ENCODE measurements at places on chromosomes 7 and 10.

GRCh38 chr10:131819241-131820072, 81.4 kb upstream of the PPP2R2D start:
- peak; percentile 24 for ATAC-seq

DNA sequence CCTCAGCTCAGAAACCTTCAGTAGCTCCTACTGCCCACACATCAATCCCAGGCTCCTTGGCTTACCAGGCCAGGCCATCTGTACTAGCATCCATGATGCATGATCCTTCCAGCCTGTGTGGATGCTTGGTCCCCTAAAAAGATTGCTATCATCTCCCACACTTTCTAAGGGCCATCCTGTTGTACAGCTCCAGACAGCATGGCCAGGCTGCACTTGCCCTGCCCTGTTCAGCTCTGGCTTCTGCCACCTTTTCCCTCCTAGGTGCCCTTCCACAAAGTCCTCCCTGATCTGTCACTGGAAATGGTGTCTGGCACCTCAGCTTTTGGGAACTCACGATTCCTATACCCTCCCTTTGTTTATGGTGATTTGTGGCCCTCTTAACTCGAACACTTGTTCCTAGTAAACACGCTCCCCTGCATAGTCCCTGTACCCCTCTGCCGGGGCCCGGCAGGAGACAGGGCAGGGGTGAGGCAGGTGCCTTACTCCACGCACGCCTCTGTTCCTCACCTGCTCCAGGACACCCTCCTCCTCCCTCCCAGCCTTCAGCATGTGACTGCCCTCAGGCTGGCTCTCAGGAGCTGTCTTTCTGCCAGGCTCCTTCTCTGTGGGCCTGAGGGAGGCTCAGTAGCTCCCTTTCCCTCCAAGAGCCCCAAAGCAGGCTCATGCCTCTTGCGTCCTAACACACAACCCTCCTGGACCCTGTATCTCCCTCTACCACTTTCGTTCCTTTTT, 71.8 kb downstream of the CDH23 start:
- ATAC-seq: no peak

DNA sequence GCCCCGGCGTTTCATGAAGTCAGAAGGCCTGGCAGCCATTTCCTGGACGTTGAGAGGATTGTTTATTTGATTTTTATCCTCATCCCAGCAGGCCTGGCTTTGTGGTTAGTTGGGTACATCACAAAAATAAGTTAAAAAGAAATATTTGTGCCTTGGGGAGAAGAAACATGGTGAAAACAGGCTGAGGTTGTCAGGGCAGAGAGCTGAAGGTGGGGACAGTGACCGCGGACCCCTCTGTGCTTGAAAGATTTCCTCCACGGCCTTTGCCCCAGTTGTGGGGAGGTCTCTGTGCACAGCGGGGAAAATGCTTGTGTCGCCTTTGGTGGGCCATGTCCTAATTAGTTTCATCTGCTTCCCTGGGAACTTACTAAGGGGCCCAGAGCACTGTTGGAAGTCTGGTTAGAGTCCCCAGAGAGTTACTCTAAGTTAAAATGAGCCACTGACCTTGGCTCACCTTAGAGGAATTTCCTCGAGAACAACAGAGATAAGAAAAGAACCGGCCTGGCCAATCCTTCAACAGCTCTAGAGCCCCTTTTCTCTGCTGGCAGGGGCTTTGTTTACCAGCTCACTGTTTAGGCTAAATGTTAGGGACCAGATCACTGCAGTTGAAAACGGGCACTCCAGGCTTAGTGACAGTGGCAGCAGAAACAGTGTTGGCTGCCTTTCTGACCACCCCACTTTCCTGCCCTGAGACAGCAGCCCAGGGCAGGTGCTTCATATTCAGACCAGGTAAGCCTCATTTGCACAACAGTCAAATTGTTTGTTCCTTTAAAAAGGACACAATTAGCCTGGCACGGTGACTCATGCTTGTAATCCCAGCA, 37.9 kb downstream of the CRCP start:
- no peak for ATAC-seq

DNA sequence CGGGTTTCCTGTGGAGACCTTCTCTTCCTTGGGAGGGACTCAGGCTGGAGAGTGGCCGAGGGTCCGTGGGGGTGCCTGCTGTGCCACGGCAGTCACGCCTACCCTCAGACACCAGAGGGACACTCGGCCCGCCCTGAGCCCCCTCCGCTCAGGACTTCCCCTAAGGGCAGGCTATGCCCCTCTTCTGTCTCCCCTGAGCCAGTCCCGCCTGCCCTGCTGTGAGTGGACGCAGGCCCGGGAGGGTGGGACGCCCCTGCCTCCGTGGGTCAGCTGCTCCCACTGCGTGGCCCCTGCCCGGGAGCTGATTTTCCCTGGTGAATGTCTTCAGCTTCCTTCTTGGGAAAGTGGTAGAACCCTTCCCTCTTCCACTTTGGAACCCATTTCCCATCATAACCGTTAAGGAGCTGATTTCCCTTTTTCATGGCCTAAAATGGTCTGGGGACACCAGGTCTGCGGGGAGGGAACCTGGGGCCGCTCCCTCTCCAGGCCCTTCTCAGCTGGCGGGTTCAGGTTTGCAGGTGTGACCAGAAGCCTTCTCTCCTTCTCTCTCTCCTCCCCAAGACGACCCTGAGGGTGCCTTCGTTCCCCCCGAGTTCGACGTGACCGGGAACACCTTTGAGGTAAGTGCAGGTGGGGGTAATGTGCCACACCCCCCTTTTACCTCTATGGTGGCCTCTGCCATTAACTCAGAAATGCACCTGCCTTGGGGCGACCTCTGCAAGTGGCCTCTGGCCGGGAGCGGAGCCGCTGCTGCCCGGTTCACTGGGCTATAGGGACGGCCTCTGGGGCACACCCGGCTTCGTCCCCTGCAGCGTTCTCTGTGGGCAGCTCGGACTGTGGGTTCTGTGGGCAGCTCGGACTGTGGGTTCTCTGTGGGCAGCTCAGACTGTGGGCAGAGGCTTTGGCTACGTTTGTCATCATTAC, 7.9 kb downstream of the KNDC1 start:
- no peak for ATAC-seq

DNA sequence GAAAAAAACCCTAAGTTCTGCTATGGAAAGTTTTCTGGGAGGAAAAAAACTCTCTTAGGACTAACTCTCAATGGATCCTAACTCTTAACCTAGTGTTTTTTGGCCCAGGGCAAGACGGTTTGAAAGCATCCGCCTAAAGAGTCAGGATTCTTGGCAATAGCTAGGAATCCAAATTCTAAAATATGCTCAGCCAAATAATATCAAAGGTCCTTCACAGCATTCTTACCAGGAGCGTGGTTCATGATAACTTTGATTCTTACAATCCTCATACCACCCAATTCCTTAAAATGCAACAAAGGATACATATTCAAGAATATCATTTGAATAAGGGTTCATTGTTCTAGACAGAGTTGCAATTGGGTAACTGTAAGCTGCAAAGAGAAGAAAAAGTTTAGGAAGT, 21.3 kb downstream of the CPA1 start:
- ATAC-seq: no peak

DNA sequence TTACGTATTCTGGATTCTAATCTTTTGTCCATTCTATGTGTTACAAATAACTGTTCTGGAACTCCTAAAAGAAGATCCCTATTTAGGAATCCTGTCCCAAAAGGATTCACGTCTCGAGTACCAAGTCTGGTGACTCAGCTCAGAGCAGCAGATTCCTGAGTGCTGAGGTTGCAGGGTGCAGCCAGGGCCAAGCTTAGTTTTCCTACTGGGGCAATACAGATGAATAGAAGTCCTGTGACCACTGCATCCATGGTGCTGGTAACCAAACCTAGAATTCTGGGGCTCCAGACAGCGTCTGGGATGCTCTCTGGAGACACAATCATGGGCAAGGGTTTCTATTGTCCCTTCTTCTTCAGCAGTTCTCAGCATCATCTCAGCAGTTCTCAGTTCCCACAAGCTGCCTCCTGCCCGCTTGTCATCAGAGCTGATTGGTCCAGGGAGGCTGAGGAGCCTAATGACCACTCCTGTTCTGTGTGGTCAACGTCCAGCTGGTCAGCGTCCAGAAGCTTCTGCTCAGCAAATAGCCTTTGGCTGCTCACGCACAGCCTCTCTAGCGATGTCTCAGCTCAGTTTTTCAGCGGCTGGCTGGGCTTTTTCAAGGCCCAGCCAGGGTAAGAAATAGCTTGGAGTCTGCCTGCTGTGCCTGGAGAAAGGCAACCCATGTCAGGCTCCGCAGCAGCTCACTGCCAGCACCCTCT, 50.4 kb upstream of the C7orf33 start:
- no peak for ATAC-seq

DNA sequence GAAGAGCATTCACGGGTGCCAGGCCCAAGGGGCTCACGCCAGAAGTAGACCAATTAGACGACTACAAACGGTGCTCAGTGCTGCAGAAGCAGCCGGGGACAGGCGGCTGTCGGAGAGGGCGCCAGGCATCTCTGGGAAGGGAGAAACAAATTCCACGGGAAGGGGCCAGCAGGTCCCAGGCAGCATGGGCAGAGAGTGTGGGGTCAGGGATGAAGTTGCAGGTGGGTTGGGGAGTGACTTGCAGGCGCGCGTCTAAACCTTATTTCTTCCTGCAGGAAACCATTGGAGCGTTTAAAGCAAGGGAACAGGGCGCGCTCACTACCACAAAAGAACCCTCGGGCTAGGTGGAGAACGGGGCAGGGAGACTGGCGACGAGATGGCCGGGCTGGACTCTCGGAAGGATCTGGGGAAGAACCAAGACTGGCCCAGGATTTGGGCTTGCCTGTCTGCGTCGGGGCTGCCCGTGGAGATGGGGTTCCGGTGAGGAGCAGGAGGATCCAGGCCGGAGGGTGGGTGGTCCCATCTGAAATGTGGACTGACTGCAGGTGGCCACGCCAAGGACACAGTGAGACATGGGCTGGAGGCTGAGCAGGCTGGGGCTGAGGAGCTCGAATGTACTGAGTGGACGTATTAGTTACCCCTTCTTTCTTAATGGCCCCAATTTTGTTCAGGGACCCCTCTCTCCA, 116.3 kb upstream of the DIP2C start:
- no peak for ATAC-seq

GRCh38 chr10:78328592-78329404, 295.1 kb downstream of the RPS24 start:
- no peak for ATAC-seq

DNA sequence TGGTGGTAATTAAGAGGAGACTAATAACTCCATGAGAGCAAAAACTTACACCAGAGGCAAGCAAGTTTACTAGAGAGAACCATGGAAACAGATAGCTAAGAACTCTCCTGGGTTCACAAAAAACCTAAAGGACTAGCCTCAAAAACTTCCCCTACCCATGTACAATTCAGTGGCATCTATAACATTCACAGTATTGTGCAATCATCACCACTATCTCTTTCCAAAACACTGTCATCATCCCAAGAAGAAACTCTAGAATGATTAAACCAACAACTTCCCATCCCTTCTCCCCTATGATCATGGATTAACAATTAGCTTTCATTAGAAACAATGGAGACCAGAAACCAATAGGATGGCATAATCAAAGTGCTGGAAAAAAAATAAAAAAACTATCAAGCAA, 1038.3 kb downstream of the LRMDA start:
- no peak for ATAC-seq

DNA sequence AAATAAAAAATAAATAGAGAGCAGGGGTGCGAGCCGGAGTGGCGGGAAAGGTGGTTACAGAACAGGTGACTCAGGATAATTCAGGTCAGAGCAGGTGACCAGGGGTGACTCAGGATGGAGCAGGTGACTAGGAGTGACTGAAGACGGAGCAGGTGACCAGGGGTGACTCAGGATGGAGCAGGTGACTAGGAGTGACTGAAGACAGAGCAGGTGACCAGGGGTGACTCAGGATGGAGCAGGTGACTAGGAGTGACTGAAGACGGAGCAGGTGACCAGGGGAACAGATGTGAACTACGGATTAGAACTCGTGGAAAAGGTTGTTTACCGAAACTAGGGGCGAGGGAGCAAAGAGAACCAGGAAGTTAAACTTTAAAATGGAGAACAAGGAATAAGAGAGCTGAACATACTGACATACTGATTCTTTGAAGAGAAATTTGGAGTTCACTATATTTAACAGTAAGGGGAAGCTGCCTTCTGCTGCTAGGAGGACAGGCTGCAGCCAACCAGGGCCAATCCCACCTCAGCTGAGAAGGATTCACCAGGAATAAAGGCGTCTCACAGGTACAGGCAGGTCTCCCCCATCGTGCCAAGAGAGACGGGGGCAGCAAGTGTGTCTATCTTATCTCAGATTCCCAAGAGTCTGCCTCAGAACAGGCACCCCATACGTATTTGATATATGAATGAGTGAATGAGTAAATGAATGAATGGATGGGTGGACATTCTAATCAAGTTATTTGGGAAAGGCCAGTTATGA, 101.3 kb downstream of the CPXM2 start:
- no peak for ATAC-seq

DNA sequence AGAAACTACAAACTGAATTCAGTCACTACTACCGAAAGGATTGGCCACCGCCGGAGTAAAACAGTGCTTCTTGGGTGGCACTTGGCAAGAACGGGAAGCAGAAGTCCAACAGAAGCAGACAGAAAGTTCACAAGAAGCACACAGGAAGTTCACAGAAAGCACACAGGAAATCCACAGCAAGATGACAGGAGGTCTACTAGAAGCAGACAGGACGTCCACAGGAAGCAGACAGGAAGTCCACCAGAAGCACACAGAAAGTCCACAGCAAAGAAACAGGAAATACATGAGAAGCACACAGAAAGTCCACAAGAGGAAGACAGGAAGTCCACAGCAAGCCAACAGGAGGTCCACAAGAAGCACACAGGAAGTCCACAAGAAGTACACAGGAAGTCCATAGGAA, 399.2 kb upstream of the AUTS2 start:
- no peak for ATAC-seq

DNA sequence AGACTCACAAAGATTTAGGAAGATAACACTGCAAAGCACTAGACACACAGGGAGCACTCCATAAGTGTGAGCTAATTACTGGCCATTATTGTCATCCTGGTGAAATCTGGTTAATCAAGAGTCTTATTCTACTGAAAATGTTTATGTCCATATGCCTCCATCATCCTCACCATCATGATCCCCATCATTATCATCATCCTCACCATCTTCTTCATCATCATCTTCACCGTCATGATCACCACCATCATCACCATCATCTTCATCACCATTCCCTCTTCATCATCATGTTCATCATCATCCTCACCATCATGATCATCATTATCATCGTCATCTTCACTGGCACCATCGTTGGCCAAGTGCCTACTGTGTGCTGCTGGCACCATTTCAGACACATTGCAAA, 76.3 kb upstream of the CARD11 start:
- no peak for ATAC-seq

Measured in stimulated activated memory B cell treated with anti-CD40 and anti-IgM and Interleukin-4, amounts not matched to agents 10 μg/mL and 1 μg/mL and 100 μg/mL, for 72 hours (primary cell).